H54 (cell line): ENCODE measurements at places on chromosomes 12 and 14.

DNA sequence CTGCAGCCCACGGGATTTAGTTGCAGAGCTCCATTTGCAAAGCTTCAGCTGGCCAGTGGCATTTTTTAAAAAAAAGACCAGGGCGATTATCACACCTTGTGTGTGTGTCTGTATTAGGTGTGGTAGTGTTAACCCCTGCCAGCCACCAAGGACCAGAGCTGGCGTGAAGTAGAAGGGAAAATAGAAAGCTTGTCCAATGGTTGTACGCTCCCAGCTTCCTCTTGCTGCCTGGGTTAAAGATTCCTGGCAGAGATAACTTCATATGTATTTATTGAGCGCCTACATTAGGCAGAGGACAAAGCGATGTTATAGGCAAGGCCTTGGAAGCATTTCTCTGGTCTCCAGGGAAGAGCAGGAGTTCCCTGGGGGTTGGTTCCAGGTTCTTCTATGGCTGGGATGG, 3.2 kb downstream of the JDP2 start:
- no peak for DNase-seq

GRCh38 chr12:11186837-11187236, at the start of gene TAS2R42:
TSS of gene TAS2R42 (minus strand) at chr12:11186937. CDS start at chr12:11186937, 0 bp downstream.
- DNase-seq = no peak

DNA sequence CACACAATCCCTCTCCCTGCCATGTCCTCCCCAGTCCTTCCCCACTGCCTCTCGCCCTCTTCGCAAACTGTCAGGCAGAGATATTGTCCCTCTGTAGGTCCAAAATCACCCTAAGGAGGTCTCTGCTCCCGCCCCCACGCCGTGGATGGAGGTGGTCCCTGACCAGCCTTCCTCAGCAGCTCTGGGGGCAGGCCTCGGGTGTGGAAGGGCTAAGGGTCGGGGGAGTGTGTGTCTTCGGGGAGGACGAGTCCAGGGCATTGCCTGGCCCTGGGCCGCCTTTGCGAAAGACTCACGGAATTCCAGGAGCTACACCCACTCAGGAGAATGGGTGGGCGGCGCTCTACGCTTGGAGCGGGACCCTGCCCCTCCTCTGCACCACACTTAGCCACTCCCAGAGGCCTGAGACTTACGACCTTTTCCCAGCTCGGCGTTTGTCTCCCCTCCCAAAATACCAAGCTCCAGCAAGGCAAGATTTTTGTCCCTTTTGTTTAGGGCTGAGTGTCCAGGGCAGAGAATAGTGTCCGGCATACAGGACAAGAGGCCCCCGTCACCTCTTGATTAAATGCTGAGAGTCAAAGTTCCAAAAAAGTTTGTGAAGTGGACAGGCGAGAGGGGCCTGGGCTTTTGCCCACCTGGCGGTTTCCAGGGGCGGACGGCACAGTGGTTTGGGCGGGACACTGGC, 881 bp downstream of the PYGL start:
- DNase-seq = peak; percentile 44

GRCh38 chr12:39646963-39647362, 27.4 kb upstream of the ABCD2 start:
- DNase-seq = no peak

- no peak for DNase-seq
Observed at GRCh38 chr14:105456736-105457617, 17.6 kb upstream of the CRIP2 start.

GRCh38 chr12:113302466-113302865, 32.4 kb downstream of the SLC8B1 start:
- no peak for DNase-seq

- no peak for DNase-seq
Observed at GRCh38 chr12:130481392-130481879, 143.7 kb downstream of the PIWIL1 start.

- DNase-seq = no peak
Observed at GRCh38 chr12:26817183-26817591, 15.8 kb downstream of the ITPR2 start.

GRCh38 chr12:19687371-19687770, 248.1 kb downstream of the AEBP2 start:
- no peak for DNase-seq
